ENCODE measurements at places on chromosomes 1 and 21.

- DNase-seq = no peak
These were observed 313.1 kb downstream of the MATN1 start for GRCh38 chr1:30410153-30410851.

DNA sequence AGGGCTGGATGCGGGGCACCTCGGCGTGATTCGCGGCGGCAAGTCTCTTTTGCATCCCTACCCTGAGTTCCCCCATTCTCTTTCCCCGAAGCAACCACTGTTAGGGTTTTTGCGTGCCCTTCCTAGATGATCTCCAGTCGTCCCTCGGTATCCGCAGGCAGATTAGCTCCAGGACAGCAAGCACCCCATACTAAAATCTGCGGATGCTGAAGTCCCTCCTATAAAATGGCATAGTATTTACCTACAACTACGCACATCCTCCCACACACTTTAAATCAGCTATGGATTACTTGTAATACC lies 22.8 kb upstream of the CFAP126 start:
- no peak for DNase-seq

DNA sequence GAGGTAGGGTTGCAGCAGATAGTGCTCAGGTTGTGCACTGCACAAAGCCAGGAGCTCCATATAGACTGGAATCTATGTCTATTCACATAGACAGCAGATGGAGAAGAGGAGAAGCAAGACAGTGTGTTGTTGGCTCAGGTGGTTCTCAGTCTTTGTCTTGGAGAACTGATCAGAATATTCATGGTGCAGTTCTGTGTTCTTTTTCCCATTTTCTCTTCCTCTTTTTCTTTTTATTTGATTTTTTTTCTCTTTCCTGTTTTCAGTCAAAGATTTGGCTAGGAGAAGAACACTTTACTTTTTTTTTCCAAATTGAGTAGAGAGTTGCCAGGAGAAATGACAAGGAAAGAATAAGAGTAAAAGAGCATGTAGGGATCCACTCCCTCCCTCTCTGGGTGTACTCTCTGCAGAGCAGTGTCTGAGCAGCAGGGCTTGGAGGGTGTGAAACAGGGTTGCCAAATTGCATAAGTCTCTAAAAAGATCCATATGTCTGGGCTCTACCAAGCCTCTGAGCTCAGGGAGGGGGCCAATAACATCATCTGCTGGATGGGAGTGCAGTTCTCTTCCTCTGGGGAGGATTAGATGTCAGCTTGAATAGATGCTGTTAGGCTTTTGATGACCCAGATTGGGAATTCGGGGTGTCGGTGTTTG lies 8.7 kb upstream of the CD34 start:
- DNase-seq = no peak

DNA sequence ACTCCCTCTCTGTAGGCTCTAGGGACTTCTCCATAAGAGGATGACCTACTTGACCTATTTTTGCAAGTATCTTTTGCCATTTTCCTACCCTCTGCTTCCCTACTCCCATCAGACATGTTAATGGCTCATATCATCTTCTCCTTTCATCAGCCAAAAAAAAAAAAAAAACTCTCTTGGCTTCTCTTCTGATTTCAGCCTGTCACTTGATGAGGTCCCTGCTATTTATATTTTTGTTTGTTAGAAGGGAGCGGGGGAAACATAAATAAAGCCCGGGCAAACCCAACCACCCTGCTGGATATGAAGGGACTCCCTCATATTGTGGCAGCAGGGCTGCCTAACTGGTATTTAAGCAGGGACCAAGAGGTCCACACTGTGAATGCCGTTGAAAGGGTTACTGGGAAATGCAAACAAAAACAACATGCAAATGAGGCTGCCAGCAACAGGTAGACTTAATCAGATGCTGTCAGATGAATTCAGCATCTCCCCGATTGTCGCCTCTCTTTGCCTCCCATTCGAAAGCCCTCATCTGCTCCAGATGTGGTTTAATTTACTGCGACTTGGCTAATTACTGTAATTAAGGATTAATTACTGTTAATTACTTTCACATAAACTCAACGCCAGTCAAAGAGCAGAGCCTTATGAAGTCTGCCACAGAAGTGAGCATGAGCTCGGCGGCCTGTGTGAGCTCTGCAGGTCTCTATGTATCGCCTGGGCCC lies 172.3 kb downstream of the PBX1 start:
- DNase-seq = no peak

- no peak for DNase-seq
These were observed 196.9 kb upstream of the TMEM51 start for GRCh38 chr1:14956579-14957195.

DNA sequence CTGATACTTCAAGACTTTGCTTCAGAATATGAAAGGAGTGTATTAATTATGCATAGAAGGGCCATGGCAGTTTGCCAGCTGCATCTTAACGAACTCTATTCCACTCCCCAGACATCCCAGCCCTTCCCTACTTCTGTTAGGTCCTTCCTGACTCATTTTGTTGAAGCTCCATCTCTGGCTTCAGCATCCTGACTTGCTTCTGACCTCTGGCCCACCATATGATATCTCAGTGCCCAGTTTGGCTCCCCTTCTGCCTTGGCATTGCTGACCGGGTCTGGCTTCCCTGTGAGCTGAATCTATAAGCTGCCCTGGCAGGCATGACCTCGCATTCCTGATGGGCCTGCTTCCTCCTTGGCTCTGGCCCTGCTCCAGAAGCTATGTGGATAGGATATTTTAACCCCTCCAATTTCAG lies 27.6 kb upstream of the ARHGAP29 start:
- DNase-seq = no peak

Measured in iPS-NIHi11 (cell line).